Stimulated activated CD4-positive, alpha-beta T cell treated with anti-CD3 and anti-CD28 coated beads, Interleukin-15, amount 100 ng/mL, for 24 hours (primary cell): ENCODE measurements at places on chromosomes 2 and 18.

- no peak for DNase-seq
Measured at GRCh38 chr18:50310080-50310479, 22.6 kb upstream of the CXXC1 start.

DNA sequence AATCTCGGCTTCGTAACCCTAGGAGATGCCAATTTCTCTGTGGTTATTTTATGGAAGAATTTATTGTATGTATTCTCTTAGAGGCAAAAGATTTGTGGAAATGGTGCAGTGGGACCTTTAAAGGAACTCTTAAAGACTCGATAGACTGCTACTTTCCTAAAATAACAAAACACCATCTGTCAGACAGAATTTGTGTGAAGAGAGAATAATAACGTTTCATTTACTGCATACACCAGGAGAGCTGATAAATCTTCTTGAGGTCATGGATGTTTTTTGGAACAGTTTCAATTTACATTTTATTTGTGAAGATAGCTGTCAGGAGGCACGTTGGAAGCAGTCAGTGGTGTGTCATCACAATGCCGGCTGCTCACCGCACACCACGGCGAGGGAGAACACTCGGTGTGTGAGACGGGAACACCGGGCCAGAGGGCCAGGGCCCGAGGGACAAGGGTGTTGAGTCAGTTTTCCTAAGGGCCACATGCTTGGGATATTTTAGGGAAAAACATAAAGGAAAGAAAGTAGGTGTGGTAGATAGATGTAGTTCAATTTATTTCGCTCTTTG, 1681.0 kb upstream of the DDX18 start:
- no peak for DNase-seq

DNA sequence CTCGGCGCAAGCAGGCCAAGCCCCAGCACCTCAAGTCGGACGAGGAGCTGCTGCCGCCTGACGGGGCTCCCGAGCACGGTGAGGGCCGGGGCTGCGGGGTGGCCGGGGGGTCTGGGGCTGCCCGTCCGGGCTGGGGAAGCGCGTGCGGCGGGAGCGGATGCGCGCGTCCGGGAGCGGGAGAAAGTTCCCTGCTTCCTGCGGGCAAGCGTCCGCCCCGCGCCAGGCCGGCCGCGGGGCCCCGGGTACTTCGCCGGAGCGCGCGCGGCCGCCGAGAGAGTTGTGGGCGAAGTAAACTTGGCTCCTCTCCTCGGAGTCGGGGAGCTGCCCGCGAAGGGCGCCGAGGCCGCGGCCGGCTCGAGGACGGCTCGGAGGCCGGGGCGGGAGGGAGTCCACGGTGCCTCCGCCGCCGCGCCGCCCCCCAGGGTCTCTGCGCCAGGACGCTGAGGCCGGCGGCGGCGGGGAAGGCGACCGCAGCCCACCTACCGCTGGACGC, 707 bp downstream of the SALL3 start:
- no peak for DNase-seq

GRCh38 chr2:15811367-15811766, 129.0 kb upstream of the MYCN start:
- DNase-seq = no peak

GRCh38 chr18:25614168-25614567, 262.2 kb upstream of the ZNF521 start:
- no peak for DNase-seq

DNA sequence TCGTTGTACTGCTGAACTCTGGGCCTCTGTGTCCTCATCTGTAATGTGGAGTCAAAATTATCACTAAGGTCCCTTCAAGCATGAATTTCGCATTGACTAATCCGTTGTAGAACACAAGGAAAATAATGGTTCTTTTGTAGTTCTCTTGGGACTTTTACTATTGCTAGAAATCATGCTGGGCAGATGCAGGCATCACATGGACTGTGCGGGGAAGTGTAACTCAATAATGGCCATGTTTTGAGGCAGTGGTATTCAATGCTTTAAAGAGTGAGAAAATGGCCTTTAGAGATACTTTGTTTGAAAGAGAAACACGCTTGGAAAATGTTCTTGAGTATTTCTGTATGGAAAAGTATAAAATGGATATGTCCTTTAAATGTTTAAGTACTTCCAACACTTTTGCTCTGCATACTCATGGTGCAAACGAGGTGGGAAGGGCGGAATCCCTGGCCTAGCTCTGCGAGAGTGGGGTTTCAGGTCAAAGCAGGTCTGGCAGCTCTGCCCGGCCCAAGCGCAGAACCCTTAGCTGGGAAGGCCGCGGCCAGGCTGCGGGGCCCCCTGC, 117.3 kb upstream of the MSTN start:
- DNase-seq = no peak

DNA sequence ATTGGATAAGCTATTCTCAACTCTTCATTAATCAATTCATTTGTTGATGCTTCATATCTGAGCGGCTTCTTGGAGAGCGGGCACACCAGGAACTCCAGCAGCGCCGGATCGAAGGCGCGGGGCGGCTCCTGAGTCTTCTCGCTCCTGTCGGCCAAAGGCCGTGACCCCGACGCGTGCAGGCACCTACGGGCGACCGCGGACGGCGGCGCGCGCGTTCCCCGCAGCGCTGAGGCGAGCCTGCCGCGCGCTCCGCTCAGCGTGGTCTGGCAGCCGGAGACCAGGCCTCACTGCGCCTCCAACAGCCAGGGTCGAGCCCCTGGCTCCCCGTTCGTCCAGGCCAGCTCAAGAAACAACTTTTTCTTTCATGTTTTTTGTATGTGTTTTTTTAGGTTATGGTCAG, 97.5 kb downstream of the ICA1L start:
- no peak for DNase-seq

DNA sequence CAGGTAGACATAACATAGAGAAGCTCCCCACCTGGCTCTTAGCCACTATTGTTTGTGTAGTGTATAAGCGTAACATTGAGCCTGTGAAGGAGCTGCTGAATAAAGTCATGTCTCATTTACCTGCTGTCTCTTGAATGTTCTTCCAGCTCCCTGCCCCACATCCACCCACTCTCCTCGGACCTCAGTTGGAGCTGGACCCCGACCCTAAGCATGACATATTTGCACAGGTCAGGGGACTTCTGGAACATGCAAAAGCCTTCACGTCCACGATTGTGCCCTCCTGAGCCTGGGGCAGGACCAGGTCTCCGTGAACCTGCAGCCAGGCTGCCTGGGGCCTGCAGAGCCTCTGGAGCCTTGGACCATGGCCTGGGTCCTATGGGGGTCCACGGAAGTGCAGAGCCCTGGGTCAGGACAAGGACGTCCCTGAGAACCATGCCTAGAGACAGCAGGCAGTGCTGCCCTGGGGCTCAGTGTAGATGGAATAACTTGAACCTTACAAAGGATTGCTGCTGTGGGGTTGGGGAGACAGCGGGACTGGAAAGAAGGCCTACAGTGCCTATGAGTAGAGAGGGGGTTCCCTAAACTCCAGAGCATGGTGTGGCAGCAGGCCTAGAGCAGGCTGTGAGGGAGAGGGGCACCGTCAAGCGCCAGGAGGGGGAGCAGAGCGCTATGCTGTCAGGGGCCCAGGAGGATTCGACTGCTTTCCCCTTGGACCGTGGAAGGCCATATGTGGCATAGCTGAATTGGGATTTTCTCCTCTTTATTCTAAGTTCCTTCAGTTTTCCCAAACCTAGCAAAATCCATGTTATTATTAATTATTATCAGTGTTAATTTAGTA, 99.9 kb upstream of the ZNF236 start:
- no peak for DNase-seq

GRCh38 chr2:48483916-48484315, 46.0 kb upstream of the STON1 start:
- DNase-seq = no peak

GRCh38 chr2:32755666-32756065, 127.8 kb downstream of the TTC27 start:
- no peak for DNase-seq

DNA sequence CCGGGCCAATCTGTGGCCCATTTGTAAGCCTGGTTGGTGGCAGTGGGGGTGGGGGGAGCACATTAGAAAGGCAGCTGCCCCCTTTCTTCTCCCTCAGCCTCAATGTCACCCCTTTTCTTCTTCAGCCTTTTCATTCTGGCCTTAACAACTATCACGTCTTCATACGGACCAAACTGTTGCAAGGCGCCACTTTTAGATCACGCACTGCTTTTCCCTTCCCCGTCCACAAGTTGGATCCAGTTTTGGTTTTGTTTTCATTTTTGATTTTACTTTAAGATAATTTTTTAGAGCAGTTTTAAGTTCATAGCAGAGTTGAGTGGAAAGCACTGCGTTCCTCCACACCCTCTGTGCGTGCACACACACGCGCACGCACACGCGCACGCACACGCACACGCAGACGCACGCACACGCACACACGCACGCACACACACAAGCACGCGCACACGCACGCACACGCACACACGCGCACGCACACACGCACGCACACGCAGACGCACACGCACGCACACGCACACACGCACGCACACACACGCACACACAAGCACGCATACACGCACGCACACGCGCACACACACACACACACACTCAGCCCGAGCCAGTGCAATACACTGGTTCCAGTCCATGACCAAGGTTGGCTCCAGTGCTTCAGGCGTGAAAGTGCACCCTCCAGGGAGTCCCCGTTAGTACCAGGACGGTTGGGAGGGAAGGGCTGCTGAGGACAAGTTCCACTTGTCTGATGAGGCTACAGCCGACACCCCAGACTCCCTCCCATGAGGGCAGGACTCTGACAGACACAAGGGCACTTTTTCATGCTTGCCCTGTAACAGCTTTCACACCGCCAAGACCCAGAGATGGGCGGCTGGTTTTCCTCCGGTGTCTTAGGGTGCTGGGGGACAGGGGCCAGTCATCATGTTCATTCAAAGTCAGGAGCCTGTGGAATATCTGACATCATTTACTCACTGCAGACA, 22.4 kb downstream of the FBLN7 start:
- DNase-seq = no peak

DNA sequence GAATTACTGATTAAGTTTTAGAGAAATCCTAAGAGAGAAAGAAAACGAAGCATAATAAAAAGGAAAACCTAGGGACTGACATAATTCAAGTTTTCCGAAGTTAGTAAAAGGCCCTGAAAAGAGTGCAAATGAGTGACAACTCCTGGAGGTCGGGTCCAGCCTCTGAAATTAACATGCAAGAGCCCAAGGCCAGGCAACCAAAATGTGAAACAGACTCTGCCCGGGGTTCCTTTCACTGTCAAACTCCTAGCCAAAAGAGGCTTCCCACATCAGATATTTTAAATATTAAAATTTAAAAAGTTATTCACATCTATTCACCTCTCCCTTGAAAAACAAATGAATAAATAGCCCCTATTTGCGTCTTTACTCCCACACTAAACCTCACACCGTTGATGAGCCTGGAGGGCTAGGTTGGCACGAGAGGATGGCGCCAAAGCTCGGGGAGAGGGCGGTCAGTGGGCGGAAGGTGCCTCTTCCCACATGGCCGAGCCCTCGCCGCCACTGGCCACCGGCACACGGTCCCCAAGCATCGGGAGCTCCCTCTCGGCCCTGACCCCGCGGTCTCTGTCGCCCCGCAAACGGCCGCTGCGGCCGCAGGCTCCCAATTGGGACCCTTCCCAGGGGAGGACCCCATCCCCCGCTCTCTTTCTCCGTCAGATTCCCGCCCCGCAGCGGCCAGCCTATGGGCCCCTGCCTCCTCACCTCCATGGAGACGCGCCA, 630 bp downstream of the PPM1G start:
- DNase-seq = peak; percentile 52

DNA sequence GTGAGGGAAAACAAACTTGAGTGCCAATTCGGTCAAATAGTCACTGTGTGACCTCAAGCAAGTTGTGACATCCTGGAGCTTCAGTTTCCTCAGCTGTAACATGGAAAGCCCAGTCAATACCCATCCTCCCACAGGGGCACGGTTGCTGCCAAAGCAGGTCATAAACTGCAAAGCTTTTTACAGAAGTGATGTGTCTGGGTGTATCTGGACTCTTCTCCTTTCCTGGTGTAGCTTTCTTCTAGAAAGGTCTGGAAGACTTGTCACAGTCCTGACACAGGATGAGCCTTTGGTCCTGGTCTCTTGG, 4.2 kb upstream of the AFF3 start:
- DNase-seq = no peak

DNA sequence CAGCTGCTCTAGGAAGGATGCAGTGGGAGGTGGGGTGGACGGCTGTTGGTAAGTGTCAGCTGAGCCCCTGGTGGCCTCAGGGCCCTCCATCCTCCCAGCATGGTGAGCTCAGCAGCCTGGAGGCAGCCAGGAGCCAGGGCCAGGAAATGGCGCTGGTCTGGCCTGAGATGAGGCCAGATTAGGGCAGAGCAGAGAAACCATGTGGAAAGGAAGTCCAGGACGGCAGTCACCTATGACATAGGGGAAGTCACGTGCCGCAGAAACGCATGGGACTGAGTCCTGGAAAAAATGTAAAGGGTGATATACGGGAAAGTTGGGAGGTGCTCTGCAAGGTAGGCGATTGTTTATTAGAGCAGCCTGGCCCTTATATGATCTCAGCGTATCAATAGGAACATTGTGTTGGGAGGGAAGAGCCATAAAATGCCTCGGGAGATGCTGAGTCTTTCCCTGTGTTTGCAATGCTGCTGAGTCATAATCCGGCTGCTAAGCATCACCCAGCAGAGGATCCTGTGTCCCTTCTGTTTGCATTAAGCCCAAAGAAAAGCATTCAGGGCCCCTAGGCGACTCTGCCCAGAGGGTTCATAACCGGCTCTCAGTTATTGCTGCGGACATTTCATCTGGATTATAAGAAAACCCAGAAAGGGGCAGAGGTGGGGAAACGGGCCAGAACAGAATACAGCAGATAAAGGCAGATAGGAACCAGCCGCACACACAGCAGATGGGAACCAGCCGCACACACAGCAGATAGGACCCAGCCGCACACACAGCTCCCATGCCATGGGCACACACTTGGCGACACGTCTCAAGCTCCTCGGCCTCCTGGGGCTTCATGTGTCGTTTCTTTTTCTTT, 30.3 kb upstream of the B3GNT7 start:
- no peak for DNase-seq

GRCh38 chr2:98463081-98463481, 18.4 kb downstream of the INPP4A start:
- DNase-seq = no peak

DNA sequence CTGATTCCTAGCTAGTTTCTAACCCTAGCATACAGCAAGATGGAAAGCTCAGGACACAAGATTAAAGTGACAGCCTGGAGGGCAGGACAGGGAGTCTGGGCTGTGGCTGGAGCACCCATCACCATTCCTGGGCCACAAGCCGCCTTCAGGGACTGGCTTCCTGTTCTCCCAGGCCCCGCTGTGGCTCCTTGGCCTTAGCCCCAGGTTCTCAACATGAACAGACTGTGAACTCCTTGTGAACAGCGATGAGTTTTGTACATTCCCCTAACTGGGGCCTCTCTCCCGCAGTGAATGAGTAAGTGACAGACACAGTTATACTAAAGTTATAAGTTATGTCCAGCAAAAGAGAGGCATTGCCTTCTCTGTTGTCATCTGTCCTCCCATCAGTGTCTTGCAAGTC, 35.9 kb upstream of the SLC14A1 start:
- DNase-seq = no peak
